ENCODE measurements at places on chromosomes 2 and 18. TPM values are rescaled to one million over a fixed set of nuclear protein-coding genes. Genes with fewer than 3 reads are reported as not detected.

GRCh38 chr18:25016666-25017065 is 335.3 kb downstream of the ZNF521 start:
- no peaks in the 10 kb centered on the region for H3K4me1 ChIP-seq
- H3K27me3 ChIP-seq, result no peaks in the 10 kb centered on the region
- no peak for DNase-seq

GRCh38 chr2:240433973-240434727 is 1.3 kb upstream of the GPC1 start:
- no peaks in the 10 kb centered on the region for H3K36me3 ChIP-seq
- peak overlapping the region; percentile 74 for H3K27ac ChIP-seq
- H3K4me1 ChIP-seq, result peaks cover 33% of the 10 kb centered on the region
- no peaks in the 10 kb centered on the region for H3K27me3 ChIP-seq
- H3K4me3 ChIP-seq, result no peak overlapping the region
- DNase-seq, result no peak

DNA sequence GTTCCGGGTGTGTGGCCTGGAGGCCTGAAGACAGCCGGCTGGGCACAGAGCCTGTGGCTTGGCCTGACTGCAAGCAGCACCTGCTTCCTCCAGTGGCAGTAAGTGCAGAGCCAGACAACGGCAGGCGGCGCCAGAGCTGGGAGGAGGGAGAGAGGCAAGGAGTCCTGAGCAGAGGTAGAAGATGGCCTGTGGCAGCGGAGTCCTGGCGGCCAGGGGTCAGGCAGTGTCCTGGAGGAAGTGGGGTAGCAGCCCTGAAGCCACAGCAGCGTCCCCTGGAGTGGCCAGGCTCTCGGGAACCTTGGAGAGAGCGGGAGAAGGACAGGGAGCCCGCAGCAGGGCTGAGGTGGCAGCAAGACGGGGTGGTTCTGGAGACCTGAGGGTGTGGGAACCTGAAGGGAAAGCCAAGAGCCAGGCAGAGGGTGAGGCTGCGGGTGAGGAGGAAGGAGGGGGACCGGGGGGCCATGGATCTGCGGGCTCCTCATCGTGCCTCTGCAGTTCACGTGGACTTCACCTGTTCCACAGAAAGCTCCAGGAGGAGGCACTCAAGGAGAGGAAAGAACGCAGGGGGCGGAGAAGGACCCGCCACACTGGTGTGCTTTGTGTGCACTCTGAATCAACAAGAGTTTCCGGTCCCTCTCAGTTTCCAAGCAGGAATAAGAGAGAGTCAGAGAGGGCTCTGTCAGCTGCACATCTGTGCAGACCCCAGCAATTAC is 85.9 kb downstream of the USP40 start:
- H3K36me3 ChIP-seq, result peaks cover 52% of the 10 kb centered on the region
- no peaks in the 10 kb centered on the region for H3K4me1 ChIP-seq
- H3K4me3 ChIP-seq, result no peak overlapping the region

DNA sequence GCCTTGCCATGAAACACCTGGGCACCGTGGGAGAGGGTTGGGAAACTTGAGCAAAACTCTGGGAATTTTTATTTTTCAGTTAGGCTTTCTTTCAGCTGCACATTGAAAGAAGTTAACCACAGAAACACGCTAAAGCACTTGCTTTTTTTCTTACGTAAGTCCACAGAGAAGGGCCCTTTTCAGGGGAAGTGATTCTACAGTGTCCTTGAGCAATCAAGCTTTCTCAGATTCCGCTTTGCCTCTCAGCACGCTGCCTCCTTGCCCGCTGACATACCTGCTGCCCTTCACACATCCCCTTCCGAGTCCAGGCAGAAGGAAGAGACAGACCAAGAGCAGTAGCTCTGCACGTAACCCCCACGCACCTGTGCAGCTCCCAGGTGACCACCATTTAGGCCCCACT is 135.5 kb upstream of the MYT1L start:
- no peak for DNase-seq
- no peak overlapping the region for H3K4me3 ChIP-seq
- no peak overlapping the region for H3K27ac ChIP-seq
- no peaks in the 10 kb centered on the region for H3K27me3 ChIP-seq

MAP3K19 gene
- not detected for total RNA-seq

- H3K4me1 ChIP-seq, result no peaks in the 10 kb centered on the region
- H3K4me3 ChIP-seq, result no peak overlapping the region
- H3K27me3 ChIP-seq, result no peaks in the 10 kb centered on the region
Observed at GRCh38 chr2:200219309-200220113, 87.0 kb upstream of the SPATS2L start.

XDH gene
- total RNA-seq, result 2.6 TPM

DNA sequence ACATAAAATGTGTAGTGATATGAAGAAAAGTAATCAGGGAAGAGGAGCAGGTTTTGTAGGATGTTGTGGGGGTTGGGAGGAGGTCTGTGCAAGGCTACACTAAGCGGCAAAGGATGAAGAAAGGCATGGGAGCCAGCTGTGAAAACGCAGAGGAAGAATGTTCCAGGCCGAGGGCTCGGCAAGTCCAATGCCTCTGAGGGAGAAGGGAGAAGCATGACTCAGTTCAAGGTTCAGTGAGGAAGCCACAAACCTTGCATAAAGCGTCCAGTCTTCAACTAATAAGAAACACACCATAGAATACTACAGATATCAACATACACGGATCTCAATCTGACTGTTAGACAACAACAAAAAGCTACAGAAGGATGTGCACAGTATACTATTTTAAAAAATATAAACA is 16.2 kb downstream of the EPB41L3 start:
- H3K27me3 ChIP-seq, result no peaks in the 10 kb centered on the region
- H3K27ac ChIP-seq, result no peak overlapping the region
- no peak overlapping the region for H3K4me3 ChIP-seq
- no peak for DNase-seq
- no peaks in the 10 kb centered on the region for H3K36me3 ChIP-seq

DNA sequence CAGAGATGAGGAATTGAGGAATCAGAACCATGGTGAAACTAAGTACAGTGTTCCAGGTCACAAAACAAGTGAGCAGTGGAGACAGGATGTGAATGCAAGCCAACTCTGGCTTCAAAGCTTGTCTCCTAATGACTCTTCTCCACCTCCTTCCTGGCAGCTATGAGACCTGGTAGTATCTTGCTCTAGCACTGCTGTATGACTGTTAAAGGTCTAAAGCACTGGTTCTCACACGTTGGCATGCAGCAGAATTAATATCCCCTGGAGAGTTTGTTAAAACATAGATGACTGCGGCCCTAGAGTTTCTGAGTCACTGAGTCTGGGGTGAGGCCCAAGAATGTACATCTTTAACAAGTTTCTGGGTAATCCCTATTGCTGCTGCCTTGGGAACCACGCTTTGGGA is 63.3 kb downstream of the SUCLG1 start:
- H3K4me3 ChIP-seq, result no peak overlapping the region
- no peaks in the 10 kb centered on the region for H3K4me1 ChIP-seq
- H3K27me3 ChIP-seq, result no peaks in the 10 kb centered on the region
- DNase-seq, result no peak
- H3K27ac ChIP-seq, result no peak overlapping the region
- no peaks in the 10 kb centered on the region for H3K36me3 ChIP-seq

CXCR1 gene
- total RNA-seq, result not detected

- peaks cover 41% of the 10 kb centered on the region for H3K4me1 ChIP-seq
- H3K27ac ChIP-seq, result peak overlapping the region; percentile 81
- no peaks in the 10 kb centered on the region for H3K27me3 ChIP-seq
- no peaks in the 10 kb centered on the region for H3K36me3 ChIP-seq
- peak; percentile 75 for DNase-seq
- no peak overlapping the region for H3K4me3 ChIP-seq
Observed at GRCh38 chr18:46152808-46153617, 48.8 kb downstream of the HAUS1 start.

GRCh38 chr18:78984941-78985784 is 5.5 kb downstream of the SALL3 start:
- no peak for DNase-seq
- no peak overlapping the region for H3K27ac ChIP-seq
- H3K36me3 ChIP-seq, result no peaks in the 10 kb centered on the region
- no peaks in the 10 kb centered on the region for H3K4me1 ChIP-seq
- H3K27me3 ChIP-seq, result peaks cover 41% of the 10 kb centered on the region

DNA sequence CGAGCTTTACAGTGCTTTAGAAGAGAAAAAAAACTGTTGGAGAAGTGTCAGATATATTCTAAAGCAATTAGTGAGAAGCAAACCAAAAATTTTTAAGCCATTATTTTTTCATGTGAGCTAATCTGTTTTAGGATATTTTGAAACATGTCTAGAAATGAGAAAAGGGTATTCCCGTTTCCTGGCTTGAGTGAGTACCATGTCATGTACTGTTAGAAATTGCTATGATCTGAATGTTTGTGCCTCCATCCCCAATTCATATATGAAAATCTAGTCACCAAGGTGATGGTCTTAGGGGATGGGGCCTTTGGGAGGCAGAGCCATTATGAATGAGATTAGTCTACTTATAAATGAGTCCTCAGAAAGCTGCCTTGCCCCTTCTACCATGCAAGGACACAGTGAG is 493.3 kb upstream of the GCFC2 start:
- H3K4me3 ChIP-seq, result no peak overlapping the region
- no peaks in the 10 kb centered on the region for H3K4me1 ChIP-seq
- no peak overlapping the region for H3K27ac ChIP-seq
- no peak for DNase-seq
- no peaks in the 10 kb centered on the region for H3K36me3 ChIP-seq
- H3K27me3 ChIP-seq, result no peaks in the 10 kb centered on the region

GRCh38 chr18:3184275-3184963 is 35.3 kb downstream of the MYOM1 start:
- H3K4me1 ChIP-seq, result no peaks in the 10 kb centered on the region
- DNase-seq, result no peak
- H3K4me3 ChIP-seq, result no peak overlapping the region
- no peaks in the 10 kb centered on the region for H3K27me3 ChIP-seq
- no peak overlapping the region for H3K27ac ChIP-seq

- no peaks in the 10 kb centered on the region for H3K4me1 ChIP-seq
- H3K27me3 ChIP-seq, result no peaks in the 10 kb centered on the region
- DNase-seq, result no peak
- H3K27ac ChIP-seq, result no peak overlapping the region
- no peaks in the 10 kb centered on the region for H3K36me3 ChIP-seq
Observed at GRCh38 chr18:70559446-70559845, 270.6 kb downstream of the SOCS6 start.

DNA sequence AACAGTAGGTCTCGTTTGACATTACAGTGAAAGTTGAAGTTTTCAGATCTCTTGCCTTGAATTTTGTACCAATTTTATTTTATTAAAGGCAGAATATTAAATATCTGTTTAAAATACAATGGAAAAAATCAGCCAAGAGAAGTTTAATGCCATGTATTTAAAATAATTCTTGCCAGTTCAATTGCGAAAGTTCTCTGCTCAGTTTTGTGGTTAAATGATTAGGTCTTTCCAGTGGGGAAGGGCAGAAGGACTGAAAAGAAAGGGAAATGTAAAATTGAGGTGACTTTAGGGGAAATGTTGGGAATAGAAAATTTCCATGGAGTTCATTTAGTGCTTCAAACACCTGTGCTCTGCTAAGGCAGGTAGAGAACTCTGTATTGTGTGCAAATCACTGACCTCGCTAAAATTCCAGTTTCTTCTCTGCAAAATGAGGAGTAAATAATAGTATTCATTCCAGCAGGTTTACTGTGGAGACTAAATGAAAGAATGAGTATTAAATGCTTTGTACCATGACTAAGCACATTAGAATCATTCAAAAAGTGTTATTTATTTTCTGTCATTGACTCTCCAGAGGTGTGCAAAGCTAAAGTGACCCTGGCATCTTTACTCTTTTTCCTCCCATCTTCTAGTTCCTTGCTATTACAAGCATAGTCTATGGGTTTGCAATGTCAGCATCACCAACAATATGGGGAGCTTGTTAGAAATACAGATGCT is 74.4 kb downstream of the KIAA1328 start:
- no peak overlapping the region for H3K4me3 ChIP-seq
- H3K27ac ChIP-seq, result no peak overlapping the region
- no peaks in the 10 kb centered on the region for H3K4me1 ChIP-seq
- DNase-seq, result no peak
- no peaks in the 10 kb centered on the region for H3K36me3 ChIP-seq

DNA sequence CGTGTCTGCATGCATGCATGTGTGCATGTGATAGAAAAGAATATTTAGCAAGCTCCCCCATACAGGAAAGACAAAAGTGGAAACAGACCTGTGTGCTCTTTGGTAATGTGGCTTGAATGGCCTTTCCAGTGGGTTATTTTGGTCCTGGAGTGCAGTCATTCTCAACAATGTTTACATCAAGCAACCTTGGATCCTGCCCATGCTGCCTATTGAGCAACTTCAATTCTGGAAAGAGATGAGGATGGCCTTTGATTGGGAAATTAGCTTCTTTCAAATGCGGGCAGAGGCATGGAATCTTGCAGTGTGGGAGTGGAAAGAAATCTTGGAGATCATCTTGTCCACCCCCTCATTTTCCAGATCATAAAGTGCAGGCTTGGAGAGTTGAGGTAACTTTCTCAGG is 87.2 kb upstream of the SMAD2 start:
- no peaks in the 10 kb centered on the region for H3K4me1 ChIP-seq
- no peak for DNase-seq
- no peak overlapping the region for H3K27ac ChIP-seq
- no peaks in the 10 kb centered on the region for H3K27me3 ChIP-seq
- H3K4me3 ChIP-seq, result no peak overlapping the region

ALK gene
- 0.40 TPM for total RNA-seq

- no peaks in the 10 kb centered on the region for H3K27me3 ChIP-seq
- H3K27ac ChIP-seq, result no peak overlapping the region
- H3K4me1 ChIP-seq, result peaks cover 12% of the 10 kb centered on the region
- H3K4me3 ChIP-seq, result no peak overlapping the region
- no peaks in the 10 kb centered on the region for H3K36me3 ChIP-seq
Observed at GRCh38 chr2:210157526-210157925, 13.7 kb downstream of the KANSL1L start.

C1GALT1C1L gene
- 0.68 TPM for total RNA-seq

GRCh38 chr2:197950006-197950405 is 145.6 kb downstream of the PLCL1 start:
- no peak overlapping the region for H3K27ac ChIP-seq
- H3K4me1 ChIP-seq, result no peaks in the 10 kb centered on the region
- H3K4me3 ChIP-seq, result no peak overlapping the region
- H3K27me3 ChIP-seq, result no peaks in the 10 kb centered on the region

DNA sequence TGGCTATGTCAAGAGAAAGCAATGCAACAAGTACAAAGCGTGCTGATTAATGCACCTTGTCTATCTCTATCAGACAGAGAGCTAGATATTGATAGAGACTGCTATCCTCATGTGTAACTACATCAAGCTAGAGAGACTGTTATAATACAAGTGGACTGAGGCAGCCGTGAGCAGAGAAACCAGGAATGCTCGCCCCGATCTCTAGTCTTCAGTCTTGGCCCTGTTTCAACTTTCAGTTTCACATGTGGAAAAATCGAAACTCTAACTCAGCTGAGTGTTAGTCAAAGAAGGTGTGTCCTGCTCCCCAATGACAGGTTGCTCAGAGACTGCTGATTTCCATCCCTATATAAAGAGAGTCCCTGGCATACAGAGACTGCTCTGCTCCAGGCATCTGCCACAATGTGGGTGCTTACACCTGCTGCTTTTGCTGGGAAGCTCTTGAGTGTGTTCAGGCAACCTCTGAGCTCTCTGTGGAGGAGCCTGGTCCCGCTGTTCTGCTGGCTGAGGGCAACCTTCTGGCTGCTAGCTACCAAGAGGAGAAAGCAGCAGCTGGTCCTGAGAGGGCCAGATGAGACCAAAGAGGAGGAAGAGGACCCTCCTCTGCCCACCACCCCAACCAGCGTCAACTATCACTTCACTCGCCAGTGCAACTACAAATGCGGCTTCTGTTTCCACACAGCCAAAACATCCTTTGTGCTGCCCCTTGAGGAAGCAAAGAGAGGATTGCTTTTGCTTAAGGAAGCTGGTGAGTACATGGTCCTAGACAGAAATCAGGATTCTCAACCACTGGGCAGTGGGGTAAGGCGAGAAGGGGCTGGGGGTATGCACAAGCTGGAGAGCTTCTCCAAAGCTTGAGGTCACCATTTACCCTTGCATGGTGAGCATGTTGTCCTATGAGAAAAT is at the start of gene RSAD2:
RSAD2 (plus strand) TSS at position 376 of the 903 bp plus-strand sequence; CDS start at position 400, 24 bp downstream.
- H3K27me3 ChIP-seq, result no peaks in the 10 kb centered on the region
- H3K4me1 ChIP-seq, result no peaks in the 10 kb centered on the region
- no peak within 1 kb of the TSS for H3K27ac ChIP-seq
